ENCODE measurements at places on chromosomes 13 and 19.

- DNase-seq: peak; percentile 76
- peaks cover 23% of the 10 kb centered on the region for H3K36me3 ChIP-seq
- H3K27ac ChIP-seq: peak overlapping the region; percentile 96
- peak overlapping the region; percentile 85 for H3K4me3 ChIP-seq
- H3K4me1 ChIP-seq: peaks cover 43% of the 10 kb centered on the region
- H3K27me3 ChIP-seq: no peaks in the 10 kb centered on the region
Observed at GRCh38 chr19:39407660-39408391, 1.2 kb downstream of the ZFP36 start.

DNA sequence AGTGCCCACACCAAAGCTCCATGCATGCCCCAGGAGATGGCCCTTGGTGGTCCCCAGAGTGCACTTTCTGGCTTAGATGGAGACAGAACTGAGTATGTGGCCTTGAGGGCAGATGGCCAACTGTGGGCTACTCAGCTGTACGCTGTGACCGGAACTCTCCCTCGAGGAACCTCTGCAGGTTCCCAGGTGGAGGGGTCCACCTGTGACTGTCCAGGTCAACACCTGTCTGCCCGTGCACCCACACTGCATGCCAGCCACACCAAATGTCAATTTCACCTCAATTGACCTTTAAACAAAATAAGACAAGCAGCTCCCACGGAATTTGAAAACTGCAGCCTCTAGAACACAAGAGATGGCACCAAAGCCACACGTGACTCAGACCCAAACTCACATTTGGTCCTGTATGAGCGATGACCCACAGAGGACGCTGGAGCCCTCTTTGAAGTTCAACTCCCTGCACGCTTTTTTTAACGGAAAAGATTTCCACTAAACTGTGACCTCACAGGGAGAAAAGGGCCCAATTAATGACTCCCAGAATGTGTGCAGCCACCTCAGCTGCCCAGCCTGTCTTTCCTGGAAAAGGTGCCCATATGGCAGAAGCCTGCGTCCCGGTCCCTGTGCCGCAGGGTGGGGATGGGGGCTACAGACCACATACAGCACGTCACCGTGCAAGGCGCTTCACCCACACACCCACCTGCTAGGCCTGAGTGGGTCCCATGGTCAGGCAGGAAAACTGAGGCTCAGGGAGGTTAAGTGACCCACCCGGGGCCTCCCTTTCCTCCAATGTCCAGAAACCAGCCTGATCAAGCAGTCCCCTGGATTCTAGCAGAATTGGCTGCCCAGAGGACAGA, 47.7 kb downstream of the KLF2 start:
- H3K27me3 ChIP-seq: no peaks in the 10 kb centered on the region
- DNase-seq: no peak
- peaks cover 45% of the 10 kb centered on the region for H3K4me1 ChIP-seq
- no peak overlapping the region for H3K27ac ChIP-seq
- H3K36me3 ChIP-seq: peaks cover 23% of the 10 kb centered on the region

DNA sequence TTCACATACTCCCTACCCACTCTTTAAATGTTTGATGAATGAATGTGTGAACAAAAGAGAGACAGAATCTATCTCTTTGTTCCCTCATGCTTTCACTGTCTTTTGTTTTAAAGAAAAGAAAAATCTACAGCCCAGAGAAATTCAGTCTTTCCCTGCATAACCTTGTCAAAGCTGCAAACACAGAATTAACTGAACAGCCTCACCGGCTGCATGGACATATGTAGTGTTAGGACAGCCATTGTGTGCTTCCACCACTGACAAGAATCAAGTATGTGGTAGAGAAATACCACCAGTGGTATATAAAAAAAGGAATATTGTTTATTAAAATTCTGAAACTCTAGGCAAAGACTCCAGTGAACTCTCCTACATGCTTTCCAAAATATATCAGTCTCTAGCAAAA, 348.4 kb upstream of the NBEA start:
- H3K27me3 ChIP-seq: no peaks in the 10 kb centered on the region
- H3K4me3 ChIP-seq: no peak overlapping the region
- no peaks in the 10 kb centered on the region for H3K36me3 ChIP-seq
- H3K4me1 ChIP-seq: no peaks in the 10 kb centered on the region
- no peak for DNase-seq
- H3K27ac ChIP-seq: no peak overlapping the region

DNA sequence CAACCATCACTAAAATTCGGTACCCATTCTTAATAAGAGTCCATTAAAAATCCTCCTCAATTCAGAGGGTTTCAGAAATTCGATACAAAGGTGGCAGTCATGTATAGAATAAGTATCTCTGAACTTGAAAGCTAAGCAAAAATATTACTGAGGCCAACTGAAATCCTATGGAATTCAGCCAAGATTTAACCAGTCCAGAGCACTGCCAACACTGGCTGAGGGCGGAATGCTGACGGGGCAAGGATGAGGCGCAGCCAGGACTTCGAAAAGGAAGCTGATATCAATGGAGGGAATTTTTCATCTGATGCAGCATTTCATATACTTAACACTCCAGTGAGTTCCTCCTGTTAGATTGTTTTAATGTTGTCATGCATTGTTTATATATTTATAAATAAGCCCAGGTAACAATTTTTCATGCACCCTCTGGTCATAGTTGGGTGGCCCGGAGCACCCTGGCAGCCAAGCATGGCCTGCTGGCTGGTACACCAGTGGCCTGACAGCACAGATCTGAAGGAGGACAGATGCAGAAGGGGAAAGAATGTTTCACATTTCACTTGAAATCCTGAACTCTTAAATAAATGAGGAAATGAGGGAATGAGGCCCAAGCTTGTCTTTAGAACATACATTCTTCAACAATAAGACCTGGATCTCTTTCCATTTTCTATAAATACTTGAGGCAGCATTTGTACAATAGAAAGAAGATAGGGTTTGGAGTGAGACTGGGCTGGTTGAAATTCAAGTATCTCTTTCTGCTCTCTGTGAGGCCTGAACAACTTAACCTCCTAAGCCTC, 41.5 kb downstream of the WDFY2 start:
- H3K36me3 ChIP-seq: peaks cover 2% of the 10 kb centered on the region
- peaks cover 29% of the 10 kb centered on the region for H3K4me1 ChIP-seq
- no peaks in the 10 kb centered on the region for H3K27me3 ChIP-seq
- no peak for DNase-seq

DNA sequence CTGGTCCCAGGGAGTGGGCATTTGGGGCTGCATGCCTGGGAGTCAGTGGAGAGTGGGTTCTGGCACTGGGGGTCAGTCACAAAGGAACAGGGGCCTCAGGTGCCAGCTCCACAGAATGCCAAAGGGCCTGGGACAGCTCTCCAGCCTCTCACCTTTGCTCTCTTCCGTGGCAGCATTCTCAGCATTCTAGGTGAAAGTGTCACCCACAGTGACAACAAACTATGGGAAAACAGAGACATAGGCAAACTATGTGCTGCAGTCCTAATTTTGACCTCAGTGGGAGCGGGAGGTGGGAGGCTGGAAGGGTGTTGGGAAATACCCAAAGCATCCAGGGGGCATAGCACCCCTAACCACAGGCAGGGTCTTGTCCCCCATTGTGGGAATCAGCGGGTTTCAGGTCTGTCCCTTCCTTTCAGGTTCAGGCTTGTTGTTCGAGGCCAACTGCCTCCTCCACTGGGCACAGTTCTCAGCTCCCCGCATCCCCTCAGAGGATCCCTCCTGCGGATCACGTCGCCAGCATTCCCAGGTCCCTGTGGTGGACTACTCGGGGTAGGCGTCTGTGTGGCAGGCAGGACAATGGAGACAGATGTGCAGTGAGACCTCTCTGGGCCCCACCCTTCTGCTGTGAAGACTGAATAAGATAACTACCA, 52.4 kb downstream of the TSHZ3 start:
- no peaks in the 10 kb centered on the region for H3K4me1 ChIP-seq
- DNase-seq: no peak
- no peaks in the 10 kb centered on the region for H3K36me3 ChIP-seq
- H3K27me3 ChIP-seq: no peaks in the 10 kb centered on the region
- H3K4me3 ChIP-seq: no peak overlapping the region

DNA sequence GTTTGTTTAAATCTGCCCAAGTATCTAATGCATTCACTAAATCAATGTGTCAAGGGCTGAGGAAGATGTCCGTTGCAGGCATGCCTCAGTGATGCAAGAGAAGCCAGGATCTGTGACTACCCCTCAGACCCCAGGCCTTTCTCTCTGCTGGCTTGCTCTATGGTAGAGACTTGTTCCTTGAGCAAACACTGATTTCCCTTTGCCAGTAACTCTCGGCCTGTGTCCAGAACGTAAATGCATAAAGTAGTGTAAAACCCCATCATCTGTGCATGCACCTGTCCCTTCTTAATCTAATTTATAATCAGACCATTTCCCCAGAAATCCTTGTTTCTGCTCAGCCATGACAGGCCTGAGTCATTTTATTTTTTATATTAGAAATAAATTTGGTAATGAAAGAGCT, 28.7 kb upstream of the FRY start:
- H3K27ac ChIP-seq: no peak overlapping the region
- no peaks in the 10 kb centered on the region for H3K36me3 ChIP-seq
- H3K27me3 ChIP-seq: peaks cover 3% of the 10 kb centered on the region
- no peak for DNase-seq
- H3K4me1 ChIP-seq: peaks cover 2% of the 10 kb centered on the region
- H3K4me3 ChIP-seq: no peak overlapping the region

DNA sequence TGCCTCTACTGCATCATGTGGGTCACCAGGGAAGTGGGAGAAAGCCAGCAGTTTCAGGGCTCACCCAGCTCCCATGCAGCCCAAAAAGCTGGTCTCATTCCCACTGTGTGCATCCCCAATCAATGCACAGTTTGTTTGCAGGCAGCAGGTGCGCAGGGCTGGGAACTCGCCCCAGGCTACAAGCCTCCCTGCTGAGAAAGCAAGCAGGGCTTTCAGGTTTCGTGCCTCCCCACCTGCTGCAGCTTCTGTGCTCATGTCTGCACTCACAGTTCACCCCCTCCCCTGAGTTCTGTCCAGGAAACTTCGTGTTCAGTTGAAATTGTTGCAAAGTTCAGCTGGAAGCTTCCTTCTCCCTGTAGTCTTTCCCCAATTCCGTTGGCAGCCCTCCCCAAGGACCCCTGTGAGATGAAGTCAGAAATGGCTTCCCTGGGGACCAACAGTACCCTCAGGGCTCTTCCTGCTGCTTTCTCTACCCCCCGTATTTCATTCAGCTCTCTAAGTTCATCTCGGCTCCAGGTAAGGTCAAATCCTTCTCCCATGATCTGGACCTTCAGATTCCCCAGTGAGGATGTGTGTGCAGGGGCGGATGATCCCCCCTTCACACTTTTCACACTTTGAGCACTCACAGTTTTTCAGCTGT, 10.3 kb upstream of the KLK3 start:
- no peak overlapping the region for H3K27ac ChIP-seq
- H3K36me3 ChIP-seq: peaks cover 5% of the 10 kb centered on the region
- peaks cover 6% of the 10 kb centered on the region for H3K27me3 ChIP-seq
- H3K4me1 ChIP-seq: no peaks in the 10 kb centered on the region

DNA sequence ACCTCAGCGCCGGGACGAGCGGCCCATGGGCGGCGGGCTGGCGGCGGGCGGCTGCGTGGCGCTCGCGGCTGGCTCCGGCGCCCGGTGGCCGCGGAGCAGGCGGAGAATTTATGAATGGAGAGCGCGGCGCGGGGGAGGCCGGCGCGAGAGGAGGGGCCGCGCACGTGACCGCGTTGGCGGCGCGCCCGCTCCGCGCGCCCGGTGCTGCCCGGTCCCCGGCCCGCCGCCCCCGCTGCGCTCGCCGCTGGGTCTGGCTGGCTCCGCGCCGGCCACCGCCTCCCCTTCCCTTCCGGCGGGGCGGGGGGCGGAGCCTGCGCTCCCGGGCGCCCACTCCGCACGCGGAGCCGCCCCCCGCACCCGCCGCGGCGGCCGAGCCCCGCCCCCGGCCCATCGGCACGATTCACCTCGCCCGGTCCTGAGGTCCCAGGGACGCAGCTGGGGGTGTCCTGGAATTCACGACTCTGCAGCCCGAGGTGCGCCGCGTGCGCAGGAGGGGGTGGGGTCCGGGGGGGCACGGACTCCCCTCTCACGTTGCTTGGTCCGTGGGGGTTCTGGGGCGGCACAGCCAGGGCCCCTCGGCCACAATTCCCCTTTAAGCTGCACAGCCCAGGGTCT, at the start of gene CBARP:
Gene CBARP, minus strand, starts transcription at position 252 of the 615 bp plus-strand sequence. CDS start 1,905 bp downstream, outside the sequence.
- DNase-seq: no peak
- peak within 1 kb of the TSS; percentile 87 for H3K27ac ChIP-seq
- H3K36me3 ChIP-seq: no peaks in the 10 kb centered on the region
- peak within 1 kb of the TSS; percentile 83 for H3K4me3 ChIP-seq

GRCh38 chr13:34357435-34358232, 539.7 kb downstream of the RFC3 start:
- no peak overlapping the region for H3K27ac ChIP-seq
- no peaks in the 10 kb centered on the region for H3K4me1 ChIP-seq
- no peaks in the 10 kb centered on the region for H3K27me3 ChIP-seq
- no peaks in the 10 kb centered on the region for H3K36me3 ChIP-seq
- DNase-seq: no peak

- H3K36me3 ChIP-seq: no peaks in the 10 kb centered on the region
- H3K4me1 ChIP-seq: peaks cover 13% of the 10 kb centered on the region
- no peak for DNase-seq
- no peak overlapping the region for H3K4me3 ChIP-seq
- H3K27ac ChIP-seq: no peak overlapping the region
Observed at GRCh38 chr19:35296644-35297514, 4.9 kb downstream of the MAG start.

- no peak overlapping the region for H3K27ac ChIP-seq
- H3K36me3 ChIP-seq: no peaks in the 10 kb centered on the region
- H3K4me3 ChIP-seq: no peak overlapping the region
- DNase-seq: no peak
Observed at GRCh38 chr13:44810061-44810840, 179.0 kb downstream of the NUFIP1 start.

DNA sequence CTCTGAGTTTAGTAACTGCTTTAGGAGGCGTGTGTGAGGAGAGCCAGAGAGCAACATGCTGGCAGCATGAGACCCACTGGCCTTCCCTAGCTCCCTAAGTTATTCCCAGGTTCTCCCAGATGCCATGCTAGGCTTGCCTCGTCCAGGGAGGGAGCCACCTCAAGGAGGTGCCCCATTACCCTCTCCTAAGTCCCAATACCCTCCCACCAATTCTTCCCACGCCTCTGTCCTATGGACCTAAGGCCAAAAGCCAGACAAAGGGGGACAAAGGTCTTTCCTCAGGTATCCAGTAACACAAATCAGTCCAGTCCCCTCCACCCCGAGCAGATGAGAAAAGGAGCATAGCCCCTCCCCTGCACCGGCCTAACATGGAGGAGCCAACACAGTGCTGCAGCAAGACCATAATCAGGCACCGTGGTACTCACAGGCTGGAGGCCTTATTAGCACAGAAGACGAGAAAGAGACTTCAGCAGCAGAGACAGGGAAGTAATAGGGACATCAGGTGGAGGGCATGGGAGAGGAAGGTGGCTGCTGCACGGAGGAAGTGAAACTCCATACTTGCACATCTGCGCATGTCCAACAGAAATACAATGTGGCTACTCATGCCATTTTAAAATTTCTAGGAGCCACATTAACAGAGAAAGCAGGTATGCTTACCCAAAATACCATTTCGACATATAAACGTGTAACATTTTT, 46.3 kb downstream of the BRD4 start:
- no peaks in the 10 kb centered on the region for H3K36me3 ChIP-seq
- peak overlapping the region; percentile 73 for H3K4me3 ChIP-seq
- H3K27me3 ChIP-seq: no peaks in the 10 kb centered on the region
- peak overlapping the region; percentile 59 for H3K27ac ChIP-seq

GRCh38 chr13:111042661-111043226, 72.4 kb upstream of the ARHGEF7 start:
- H3K27ac ChIP-seq: no peak overlapping the region
- no peak for DNase-seq
- H3K36me3 ChIP-seq: no peaks in the 10 kb centered on the region
- no peak overlapping the region for H3K4me3 ChIP-seq
- peaks cover 18% of the 10 kb centered on the region for H3K4me1 ChIP-seq

- no peak overlapping the region for H3K27ac ChIP-seq
- H3K4me1 ChIP-seq: no peaks in the 10 kb centered on the region
- H3K36me3 ChIP-seq: no peaks in the 10 kb centered on the region
- H3K4me3 ChIP-seq: no peak overlapping the region
- no peak for DNase-seq
- H3K27me3 ChIP-seq: peaks cover 1% of the 10 kb centered on the region
Observed at GRCh38 chr13:91216928-91217700, 130.4 kb upstream of the MIR17HG start.
